Activated CD4-positive, alpha-beta memory T cell treated with anti-CD3 and anti-CD28 coated beads for 36 hours (primary cell): ENCODE measurements at places on chromosomes 11 and 22. TPM values are rescaled to one million over a fixed set of nuclear protein-coding genes. Genes with fewer than 3 reads are reported as not detected.

Gene C22orf42
- not detected for total RNA-seq

Gene MACROD1
- total RNA-seq, result 24.5 TPM

Gene DHCR7
- total RNA-seq, result 61.4 TPM

Gene VPS51
- 97.1 TPM for total RNA-seq

Gene OR5A1
- total RNA-seq, result not detected

Gene MMP12
- total RNA-seq, result not detected
